Left forelimb (tissue), 1 donor: ENCODE measurements at places on chromosomes 6 and 20.
A peak's percentile ranks its signal among the peaks of the same experiment; 100 is the strongest.

DNA sequence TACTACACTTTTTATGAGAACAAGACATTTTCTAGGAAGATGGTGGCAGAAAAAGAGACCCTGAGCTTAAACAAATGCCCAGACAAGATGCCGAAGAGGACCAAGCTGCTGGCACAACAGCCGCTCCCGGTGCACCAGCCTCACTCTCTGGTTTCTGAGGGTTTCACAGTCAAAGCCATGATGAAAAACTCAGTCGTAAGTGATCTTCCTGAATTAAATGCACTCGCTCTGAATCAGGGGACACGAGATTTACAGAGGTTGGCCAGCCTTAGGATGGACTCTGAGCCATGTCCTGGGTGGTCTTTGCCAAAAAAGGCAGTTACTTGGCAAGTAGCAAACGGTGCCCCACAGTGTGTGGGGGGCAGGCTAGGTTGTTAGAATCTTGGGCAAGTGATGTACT, 423 bp downstream of the PACRG start:
- DNase-seq: no peak

DNA sequence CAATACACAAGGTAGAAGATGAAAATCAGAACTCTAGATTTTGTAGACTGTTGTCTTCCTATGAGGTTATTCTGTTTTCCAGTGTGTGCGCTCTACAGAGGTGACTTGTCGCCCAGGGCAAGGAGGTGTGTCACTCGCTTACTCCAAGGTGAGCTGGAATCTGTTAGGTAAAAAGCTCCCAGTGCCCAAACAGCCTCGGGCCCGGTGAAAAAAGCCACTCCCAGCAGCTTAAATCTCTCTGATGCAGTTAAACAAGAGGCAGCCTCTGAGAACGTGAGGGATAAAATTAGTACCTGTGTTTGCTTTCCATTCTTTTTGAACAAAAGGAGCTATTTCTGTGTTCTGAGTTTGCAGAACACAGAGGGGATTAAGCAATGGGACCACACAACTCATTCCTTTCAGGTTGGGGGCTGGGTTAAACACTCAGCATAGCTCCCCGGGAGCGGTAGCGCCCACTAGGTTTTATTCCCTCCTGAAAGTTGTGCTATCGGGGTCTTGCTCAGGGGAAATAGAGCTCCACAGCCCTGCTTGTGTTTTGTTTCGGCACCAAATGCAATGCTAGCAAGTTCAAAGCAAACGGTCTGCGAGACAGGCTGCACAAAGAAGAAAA, 181.2 kb downstream of the FOXA2 start:
- DNase-seq: no peak

GRCh38 chr20:57620274-57620990, at the start of gene ZBP1:
ZBP1 (minus strand) TSS chr20:57620426; CDS start chr20:57620295, 131 bp downstream.
- peak; percentile 57 for DNase-seq

GRCh38 chr6:18118330-18118729, 4.1 kb downstream of the NHLRC1 start:
- DNase-seq: no peak

DNA sequence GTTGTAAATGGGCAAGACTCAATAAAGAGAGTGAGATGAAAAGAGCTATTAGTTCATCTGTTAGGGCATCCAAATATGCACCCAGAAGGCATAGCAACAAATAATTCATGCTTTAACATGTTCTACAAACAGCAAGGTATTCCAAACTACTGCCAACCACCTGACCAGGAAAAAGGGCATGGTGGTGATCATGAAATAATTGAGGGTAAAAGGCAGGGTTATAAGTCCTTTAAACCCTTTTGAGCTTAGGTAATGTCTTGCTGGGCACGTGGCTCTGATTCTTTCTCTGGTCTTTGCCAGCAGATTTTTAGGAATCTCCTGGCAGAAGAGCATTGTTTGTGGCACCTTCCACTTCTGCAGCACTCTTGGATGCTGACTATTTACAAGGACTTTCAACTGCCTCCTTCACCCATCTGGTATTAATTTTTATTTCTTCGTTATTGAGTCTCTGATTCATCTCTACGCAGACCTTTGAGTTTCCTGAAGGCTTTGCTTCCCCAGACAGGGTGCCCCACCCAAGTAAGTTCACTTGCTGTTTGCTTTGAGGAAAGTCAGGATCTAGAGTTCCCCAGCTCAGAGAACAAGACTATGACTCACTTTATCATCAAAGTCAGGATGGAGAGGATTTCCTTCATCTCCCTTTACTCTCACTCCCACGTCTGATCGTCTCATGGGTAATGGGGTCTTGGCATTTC, 83.4 kb upstream of the NEDD9 start:
- no peak for DNase-seq

DNA sequence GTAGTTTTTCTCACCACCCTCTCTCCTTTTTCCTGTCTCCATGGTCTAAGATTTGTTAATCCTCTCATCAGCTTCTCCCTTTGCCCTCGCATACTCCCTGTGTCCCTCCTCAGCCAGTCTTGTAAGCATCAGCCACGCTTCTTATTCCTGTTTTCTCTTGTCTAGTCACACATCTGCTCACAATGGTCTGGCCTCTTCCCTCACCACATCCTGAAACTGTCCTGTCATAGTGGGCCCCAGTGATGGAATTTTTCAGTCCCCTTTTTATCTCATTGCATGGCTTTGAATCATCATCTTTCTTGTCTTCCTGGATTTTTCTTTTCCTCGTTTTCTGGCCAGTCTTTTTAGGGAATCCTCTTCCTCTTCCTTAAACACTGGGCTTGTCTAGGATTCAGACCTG, 57.2 kb downstream of the GFRA4 start:
- no peak for DNase-seq

DNA sequence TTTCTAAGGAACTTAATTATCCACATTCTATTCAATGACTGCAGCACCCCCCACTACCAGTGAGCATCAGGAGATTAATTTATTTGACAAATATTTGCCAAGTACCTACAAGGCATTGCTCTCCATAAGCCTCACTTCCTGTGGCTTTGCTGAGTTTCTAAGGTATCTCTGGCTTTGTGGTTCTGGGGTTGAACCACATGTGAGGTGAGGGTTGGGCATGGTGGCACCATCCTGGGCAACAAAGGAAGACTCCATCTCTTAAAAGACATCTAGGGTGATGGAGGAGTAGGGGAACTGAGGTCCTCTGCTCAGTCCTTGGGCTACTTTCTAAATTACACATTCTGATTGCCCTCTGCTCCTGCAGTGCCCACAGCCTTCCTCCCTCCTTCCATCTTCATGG, 25.5 kb upstream of the WFDC2 start:
- DNase-seq: no peak

DNA sequence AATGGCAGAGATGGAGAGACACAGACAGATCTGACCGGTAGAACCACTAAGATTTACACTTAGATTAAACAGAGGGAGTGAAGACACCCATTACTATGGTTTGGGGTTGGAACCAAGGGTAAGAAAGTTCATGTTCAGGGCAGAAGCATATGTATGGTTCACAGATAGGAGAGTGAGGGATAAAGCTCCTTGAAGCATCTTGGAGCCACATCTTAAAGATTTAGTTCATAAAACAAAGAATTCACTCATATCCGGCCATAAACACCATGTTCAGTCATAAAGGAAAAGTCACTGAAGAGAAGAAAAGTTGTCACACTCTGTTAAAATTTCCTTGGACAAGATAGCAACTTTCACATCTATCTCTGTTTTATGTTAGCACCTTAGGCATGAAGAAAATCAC, 18.0 kb downstream of the STX7 start:
- no peak for DNase-seq
